Pulmonary artery endothelial cell (primary cell): ENCODE measurements at places on chromosomes 4 and X. TPM values are rescaled to one million over a fixed set of nuclear protein-coding genes. Genes with fewer than 3 reads are reported as not detected.

DNA sequence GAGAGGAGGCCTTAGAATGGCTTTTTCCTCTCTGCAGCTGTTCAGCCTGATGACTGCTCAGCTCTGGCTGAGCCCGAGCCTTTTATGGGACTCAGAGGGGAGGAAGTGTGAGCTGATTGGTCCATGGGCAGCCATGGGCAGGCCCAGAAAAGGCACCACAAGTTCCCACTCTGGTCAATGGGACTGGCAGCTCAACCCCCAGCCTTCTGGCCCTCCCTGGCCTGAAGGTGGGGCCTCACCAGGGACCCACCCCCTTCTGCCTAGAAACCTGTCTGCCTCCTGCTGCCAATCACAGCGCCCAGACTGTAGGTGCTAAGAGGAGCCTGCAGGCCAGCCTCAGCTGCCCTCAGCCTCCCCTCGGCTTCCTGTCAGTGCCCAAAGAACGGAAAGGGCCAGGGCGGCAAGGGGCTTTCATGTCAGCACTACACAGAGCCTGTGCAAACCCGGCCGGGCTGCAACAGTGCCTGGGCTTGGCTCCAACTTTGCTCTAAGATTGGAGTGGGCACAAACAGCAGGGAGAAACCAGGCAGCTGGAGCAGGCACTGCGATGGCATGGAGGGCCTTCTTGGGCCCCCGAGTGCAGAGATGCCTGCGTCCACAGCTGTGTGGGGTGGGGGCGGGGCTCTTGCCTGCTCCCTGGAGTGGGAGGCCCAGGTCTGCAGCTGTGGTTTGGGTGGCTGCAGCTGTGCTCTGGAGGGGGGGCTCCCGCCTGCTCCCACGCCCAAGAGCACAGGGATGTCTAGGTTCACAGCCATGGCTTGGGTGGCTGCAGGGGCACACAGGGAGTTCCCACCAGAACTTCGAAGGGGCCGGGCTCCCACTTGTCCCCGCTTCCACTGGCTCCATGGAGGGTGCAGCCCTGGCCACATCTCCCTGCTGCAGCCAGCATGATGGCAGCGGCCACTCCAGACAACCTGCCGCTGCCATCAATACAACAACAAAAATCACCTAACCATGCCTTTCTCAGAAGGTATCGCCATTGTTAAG, 92.6 kb downstream of the NXF2 start:
- no peak for DNase-seq

DNA sequence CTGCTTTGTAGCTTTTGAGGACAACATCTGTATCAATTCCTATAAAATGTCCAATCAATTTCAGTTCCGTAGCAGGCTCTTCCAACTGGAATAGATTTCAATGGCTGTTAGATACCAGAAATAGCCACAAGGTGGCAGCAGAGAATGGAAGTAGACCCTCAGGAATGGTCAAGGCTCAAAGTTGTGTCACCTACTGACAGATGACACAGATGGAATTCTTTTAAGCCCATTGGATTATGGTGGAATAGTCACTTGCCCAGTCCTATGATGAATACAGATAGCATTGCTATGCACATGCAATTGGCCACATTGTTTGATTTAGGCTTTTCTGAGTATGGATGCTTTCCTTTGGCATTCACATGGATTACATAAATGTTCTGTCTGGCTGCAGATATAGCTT, 130.4 kb upstream of the RADX start:
- DNase-seq = no peak

DNA sequence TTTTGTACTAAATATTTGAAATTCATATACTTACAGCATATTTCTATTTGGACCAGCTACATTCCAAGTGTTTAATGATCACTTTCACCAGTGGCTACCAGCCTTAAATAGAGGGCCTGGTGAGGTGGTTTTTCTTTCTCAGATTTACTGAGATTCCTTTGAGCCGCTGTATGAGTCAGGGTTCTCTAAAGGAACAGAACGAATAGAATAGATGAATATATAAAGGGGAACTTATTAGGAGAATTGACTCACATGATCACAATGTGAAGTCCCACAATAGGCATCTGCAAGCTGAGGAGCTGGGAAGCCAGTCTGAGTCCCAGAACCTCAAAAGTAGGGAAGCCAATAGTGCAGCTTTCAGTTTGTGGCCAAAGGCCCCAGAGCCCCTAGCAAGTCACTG, 146.2 kb upstream of the TLL1 start:
- no peak for DNase-seq

DNA sequence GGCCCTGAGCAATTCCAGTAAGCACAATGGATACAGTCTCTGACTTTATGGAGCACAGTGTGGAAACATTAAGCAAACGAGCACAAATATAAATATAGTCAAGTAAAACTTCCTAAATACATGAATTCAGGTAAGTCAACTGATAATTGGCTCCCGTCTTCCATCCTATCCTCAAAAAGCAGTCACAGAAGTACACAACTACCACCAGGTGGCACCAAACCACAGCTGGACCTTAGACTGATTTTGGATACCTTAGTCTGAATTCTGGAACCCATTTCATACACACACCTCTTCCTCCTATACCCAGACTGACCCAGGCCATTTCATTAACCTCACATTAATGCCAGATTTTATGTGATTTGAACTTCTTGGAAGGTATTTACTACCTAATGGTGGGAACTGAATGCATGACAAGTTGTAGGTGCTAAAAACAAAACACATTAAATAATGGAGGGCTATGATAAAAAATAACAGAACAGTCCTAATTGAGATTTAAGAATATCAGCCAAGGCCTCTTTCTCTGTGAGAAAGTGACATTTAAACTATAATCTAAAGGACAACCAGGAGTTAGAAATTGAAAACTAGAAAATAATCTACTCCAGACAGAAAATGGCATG, 77.5 kb downstream of the ELF2 start:
- DNase-seq = peak; percentile 46

DNA sequence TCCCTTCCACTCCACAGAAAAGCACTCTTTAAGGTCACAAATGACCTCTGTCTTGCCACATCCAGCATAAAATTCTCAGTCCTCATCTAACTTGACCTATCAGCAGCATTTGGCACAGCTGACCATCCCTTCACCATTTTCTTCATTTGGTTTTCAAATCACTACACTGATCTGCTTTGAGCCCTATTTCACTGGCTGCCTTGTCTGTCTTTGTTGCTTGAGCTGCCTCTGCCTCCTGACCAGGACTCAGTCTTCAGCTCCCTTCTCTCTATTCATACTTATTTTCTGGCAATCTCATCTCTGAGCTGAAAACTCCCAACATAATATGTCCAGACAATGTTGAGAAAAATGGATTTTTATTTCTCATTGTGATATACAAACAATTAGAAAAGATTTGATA, 27.7 kb upstream of the PDE5A start:
- no peak for DNase-seq

GRCh38 chrX:7926914-7927258, 327 bp downstream of the PNPLA4 start:
- no peak for DNase-seq

GRCh38 chr4:18234108-18234507, 212.6 kb upstream of the LCORL start:
- DNase-seq = no peak

DNA sequence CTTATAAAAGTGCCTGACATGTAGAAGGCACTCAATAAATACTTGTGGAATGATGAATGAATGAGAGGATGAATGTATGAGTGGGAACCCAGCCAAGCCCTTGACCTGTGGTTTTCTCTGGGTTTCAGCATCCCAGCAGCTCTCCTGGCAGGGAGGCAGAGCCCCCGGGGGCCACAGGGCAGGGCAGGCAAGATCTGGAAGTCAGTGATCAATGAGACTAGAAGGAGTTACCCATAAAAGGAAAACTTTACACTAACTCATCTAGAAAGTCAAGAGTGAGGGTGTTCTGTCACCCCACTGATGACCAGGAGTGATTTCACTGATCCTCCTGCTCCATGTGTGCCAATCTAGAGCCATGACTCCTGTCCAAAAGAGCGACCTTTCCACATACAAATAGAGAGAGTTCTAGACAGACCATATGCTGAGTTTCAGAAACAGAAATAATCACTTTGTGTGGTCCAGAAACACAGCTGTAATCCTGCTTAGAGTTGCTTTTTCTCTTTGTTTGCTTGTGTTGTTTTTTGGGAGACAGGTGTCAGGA, 37.4 kb downstream of the MGARP start:
- no peak for DNase-seq

ARHGAP4 gene
- 26.5 and 37.0 TPM in 2 replicates for total RNA-seq

ASB11 gene
- not detected in 2 replicates for total RNA-seq

SPIN3 gene
- total RNA-seq = 4.4 and 5.8 TPM in 2 replicates
